ENCODE measurements at places on chromosomes 11 and 22.

GRCh38 chr11:101441747-101442146, 142.1 kb downstream of the TRPC6 start:
- DNase-seq = no peak

DNA sequence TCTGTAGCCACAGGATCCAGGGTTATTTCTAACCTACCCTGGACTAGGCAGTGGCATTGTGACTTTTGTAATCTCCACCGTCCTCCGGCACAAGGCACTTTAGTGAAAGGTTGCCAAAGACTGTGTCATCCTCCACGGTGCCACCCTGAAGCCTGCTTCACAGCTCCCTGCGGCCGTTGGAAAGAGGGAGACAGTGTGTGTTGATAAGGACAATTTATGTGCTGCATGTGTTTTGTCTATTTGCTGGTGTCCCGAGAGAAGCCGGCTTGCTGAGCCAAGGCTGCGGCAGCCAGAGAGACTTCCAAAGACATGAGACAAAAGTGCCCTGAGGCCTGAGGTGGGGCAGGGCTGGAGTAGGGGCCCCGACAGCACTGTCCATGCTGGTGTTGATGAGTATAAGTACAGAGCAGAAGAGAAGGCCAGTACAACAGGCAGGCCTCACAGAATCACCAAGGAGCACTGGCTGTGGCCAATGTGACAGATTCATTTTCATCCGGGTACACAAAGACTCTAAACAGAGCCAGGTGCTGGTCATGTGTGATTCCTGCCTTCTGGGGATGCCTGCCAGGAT, 40.9 kb downstream of the GALNT18 start:
- DNase-seq = no peak

GRCh38 chr22:49657275-49657973, 170.2 kb downstream of the BRD1 start:
- peak; percentile 75 for DNase-seq

DNA sequence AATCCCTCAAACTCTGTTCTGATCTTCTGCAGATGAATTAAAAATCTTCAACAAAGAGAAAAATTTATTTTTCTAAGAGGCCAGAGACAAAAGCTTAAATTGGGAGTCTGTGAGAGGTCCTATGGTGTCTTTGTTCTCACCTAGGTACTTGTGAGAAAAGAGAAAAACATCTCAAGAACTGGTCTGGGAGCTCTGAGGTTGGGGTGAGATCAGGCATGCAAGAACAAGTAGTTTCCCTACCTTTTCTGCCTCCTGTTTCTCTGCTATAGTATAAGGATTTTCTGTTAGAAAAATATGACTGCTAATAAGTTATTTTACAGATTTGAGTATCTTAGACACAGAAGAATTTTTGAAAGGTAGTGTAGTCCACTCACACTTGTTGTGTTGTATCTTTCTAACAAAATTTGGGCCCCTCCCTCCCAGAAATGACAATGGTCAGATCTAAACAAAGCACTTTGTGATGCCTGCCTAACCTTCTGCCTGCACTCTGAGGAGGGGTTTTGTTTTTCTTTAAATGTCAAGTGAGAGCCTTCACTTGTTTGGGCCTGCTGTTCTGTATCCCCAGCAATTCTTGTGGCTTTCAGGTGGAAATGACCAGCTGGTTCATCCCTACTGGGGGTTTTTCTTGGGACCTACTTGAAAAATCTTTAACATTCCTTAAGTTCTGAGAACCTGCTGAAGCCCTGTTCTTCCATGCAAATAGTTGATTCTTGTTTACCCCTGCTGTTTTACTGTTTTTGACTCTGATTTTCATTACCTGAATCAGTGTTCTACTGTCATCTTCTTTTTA, 13.6 kb upstream of the OR51S1 start:
- DNase-seq = no peak

DNA sequence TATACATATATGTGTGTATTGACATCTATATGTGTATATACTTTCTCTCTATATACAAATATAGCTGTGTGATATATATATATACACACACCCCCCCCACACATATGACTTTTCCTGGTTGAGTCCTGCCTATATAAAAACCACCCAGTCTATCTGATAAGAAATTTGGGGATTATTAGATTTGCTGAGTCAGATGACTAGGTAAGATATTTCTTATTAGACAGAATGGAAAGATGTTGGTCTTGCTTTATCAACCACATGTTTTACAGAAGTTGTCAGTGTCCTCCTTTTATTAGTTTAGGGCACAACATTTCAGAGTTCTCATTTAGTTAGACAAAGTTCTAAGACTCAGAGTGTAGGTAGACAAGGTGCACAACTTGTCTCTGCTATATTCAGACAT, 953.3 kb downstream of the METTL15 start:
- no peak for DNase-seq

DNA sequence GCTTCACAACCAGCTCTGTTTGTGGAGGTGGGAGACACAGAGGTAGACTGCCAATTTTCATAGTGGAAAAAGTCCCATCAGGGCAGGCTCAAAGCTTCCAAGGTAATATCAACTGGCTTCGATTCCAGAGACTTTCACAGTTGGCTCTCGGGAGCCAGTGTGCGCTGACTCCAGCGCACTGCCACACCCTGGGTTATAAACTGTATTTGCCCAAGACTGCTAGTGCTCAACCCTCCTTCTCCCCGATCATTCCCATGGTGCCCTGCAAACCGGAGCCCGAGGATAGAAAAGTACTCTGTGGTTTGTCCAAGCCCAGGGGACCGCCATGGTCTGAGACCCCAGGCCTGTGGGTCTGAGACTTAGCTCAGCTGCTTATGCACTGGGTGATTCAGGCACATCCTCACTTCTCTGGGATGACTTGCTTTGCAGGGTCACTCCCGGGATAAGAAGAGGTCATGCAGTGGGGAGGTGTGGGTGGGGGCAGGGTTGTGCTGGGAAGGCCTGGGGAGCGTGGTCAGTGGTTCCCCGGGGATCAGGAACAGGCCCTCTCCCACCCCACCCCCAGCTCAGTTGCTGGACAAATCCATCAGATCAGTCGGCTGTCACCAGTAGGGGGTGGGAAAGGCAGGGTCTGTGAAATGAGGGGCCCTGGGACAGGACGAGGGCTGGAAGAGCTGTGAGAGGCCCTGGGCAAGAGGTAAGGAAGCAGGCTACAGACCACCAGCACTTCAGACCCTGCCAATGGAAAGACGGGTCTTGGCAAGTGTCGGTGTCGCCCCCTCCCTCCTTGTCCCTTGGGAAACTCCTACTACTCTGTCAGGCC, 26.7 kb upstream of the PICK1 start:
- no peak for DNase-seq

GRCh38 chr22:48340727-48341709, 1486.7 kb downstream of the BRD1 start:
- DNase-seq = no peak

DNA sequence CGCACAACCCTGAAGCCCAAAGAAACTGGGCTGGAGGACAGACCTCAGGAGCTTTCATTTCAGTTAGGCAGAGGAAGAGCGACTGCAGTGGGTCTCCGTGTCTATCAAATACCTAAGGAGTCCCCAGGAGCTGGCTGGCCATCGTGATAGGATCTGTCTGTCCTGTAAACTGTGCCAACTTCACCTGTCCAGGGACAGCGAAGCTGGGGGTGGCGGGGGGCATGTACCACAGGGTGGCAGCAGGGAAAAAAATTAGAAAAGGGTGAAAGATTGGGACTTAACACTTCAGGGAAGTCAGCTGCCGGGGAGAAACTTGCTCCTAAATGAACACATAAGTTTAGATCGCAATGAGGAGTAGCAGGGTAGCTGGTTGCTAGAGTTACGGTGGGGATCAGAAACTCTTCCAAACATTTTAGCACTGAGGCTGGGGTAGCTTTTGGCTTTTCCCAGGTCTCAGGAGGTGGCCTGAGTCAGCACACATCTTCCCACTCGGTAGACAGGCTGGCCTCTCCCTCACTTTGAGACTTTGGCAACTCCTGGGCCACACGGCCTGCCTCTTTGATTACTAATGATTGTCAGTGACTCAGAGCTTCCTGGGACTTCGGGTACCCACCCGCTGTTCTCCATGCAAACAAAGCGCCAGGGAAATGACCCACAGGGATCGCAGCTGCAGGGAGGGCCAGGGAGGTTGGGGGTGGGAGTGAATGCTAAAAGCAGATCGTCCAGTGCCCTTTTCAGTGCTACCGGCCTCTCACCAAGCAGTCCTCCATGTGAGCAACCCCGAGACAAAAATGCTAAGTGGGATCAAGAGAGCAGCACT, 2.9 kb upstream of the MTFP1 start:
- no peak for DNase-seq
